ENCODE measurements at places on chromosomes 16 and 17.
A peak's percentile ranks its signal among the peaks of the same experiment; 100 is the strongest.

DNA sequence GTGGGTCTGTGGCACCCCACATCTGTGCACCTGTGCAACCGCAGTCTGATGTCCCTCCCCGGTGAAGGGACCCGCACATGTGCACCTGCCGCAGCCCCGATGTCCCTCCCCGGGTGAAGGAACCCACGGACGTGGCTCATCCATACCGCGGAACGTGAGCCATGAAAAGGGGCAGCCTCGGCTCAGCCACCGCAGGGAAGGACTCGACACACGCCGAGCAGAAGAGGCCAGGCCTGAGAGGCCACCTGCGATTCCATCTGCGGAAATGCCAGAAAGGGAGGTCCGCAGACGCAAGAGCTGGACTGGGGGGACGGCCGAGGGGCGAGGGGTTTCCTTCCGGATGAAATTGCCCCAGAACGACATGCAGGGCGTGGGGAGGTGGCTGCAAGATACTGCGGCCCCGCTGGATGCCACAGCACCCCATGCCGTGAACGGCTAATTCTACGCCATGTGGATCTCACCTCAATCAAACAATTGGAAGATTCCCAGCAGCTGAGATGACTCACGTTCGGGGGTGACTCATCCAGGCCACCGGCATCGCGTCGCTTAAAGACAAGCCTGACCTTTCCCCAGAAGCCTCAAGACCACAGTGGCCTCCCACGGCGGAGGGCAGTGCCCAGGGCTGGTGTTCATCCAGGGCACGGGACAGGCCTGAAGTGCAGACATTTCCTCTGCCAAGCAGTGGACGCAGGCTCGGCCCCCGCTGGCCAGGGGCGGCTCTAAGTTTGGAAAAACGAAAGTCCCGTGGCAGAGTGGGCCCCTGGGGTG is 21.0 kb downstream of the SOX8 start:
- peak; percentile 78 for DNase-seq

DNA sequence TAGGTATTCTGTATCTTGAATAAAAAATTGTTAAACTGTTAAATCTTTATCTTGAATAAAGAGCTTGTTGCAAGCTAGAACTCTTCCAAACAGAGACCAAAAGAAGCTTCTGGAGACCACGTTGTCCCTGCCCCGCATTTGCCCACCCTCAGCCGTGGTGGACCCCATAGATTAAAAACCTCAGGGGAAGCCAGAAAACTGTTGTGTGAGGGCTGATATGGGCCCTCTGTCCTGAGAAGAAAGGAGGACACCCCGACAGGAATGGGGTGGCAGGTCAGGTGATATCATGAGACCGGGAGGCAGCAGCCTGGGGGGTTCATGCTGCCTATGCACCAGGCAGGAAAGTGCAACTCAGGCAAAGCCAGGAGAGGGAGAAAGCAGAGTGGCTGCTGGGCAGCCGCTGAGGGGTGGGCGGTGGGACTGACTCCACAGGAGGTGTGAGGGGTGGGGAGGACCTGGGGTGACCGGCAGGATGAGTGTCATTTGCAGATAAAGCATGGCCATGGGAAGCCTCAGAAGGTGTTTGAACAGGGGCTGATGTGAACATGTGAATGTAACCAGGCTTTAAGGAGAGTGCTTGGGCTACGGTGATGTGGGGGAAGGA is 147.8 kb downstream of the IRF8 start:
- DNase-seq, result no peak

GRCh38 chr17:50266384-50267073 is 7.7 kb upstream of the TMEM92 start:
- peak; percentile 84 for DNase-seq

DNA sequence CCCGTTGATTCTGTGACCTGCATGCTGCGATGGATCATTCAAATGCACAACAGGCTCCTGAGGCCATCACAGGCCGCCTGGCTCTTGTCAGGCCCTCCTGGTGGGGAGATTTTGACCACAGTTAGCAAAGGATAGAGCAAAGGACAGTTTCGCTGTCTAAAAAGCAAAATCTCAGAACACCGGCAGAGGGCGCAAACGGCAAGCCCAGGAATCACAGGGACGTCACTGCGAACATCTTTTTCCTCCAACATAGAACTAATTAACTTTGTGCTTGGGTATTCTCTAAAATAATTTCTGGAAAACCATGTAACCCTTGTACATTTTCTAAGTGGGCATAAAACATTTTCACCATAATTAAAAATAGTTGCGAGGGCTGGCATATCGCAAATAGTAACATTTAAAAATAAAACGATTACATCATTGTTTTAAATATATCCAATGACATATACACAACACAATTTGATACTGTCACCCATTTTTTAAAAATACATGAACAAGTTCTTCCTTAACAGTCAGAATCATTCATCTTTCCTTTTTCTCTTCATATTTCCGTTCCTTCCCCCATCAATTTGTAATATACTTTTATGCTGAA is 19.7 kb upstream of the SLC47A1 start:
- DNase-seq, result peak; percentile 73

- DNase-seq, result no peak
Measured at GRCh38 chr16:22418826-22419225, 44.4 kb upstream of the CDR2 start.

DNA sequence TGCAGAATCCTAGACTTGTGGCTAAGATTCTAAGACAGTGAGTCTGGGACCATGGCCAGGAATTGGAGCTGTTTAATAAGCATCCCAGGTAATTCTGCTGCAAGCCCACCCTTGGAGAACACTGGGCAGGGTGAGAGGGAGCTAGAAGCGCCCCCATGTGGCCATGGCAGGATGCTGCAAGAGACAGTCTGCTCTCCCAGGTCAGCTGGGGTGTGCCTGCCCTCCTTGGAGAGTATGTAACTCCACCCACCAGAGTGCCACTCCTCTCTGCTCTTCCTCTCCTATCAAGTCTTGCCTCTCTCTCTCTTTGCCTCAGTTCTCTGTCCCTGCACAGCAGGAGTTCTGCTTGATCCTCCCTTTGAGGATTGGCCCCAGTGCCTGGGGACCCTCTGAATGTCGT is 14.9 kb downstream of the RCVRN start:
- peak; percentile 57 for DNase-seq

- DNase-seq, result peak; percentile 56
Measured at GRCh38 chr17:14352136-14352535, 51.3 kb downstream of the HS3ST3B1 start.

All from fibroblast of villous mesenchyme (primary cell).